ENCODE measurements at places on chromosomes 3 and 15.
A peak's percentile ranks its signal among the peaks of the same experiment; 100 is the strongest.

- no peak for DNase-seq
Measured at GRCh38 chr3:123392871-123393620, 55.8 kb downstream of the ADCY5 start.

DNA sequence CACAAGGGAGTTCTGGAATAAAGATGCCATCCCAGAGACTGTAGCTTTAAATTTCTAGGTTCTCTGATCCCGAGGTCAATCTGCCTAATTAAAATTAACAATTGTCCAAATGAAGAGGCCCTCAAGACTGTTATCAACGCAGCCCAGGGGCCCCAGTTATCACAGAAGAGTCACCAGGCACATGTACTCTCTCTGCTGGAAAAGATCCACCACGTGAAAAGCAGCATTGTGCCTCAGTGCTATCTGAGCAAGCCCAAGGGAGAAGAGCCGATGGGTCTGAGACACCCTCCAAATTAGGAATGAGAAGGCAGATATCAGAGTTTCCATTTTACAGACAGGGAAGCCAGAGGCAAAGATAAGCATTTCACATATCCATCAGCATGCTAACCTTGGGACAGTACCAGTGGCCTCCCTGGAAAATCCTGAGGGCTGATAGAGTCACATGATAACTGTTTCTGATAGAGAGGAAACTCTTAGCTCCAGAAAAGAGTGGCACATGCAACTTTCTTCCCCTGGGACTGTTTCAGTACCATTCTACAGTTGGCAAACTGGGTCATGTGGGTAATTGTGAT, 55.5 kb downstream of the ITGB5 start:
- no peak for DNase-seq

DNA sequence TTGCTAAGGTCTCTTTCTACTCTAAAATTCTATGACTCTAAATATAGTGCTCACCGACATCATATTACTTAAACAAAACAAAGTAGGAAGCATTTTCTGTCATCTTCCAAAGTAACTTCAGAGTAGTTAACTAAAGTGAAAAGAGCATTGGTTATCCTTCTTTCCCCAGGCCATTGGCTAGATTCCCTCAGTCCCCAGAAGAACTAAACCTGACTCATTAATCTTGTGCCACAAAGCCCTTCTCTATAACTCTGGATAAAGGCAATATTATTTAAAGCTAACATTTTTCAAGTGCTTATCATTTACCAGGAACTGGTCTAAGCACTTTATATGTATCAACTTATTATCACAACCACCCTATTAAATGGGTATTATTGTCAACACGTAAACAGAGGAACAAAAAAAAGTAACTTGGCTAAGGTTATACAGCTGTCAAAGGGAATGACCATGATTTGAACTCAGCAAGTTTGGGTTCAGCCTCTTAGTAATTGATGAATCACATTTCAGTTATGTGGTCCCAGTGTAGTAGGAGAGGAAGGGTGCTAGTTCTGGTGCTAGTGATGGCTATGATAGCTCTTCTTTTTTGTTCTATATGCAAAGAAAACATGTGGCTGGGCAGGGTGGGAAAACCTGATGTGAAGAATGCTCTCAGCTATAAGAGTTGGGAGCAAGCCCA, 304.9 kb downstream of the FGF12 start:
- DNase-seq: no peak

DNA sequence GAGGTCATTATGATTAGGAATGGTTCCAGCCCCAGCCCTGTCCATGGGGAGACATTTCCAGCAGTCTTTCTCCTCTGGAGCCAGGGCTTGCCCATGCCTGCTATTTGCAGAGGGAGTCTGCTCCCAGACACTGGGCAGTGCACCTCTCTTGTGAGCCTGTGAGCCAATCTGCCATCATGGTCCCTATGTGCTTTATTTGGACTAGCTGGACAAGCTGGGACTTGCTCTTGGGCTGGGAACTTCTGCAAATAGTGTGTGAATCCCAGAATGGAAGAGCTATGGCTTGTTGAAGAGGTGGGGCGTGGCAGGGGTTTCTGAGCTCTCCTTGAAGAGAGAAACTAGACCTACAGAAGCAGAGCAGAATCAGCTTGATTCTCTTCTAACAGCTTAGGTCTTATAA, 53.7 kb upstream of the KY start:
- DNase-seq: peak; percentile 59

- peak; percentile 5 for DNase-seq
Measured at GRCh38 chr3:134606033-134607025, 44.5 kb downstream of the KY start.

GRCh38 chr3:176948151-176948550, 249.1 kb downstream of the TBL1XR1 start:
- DNase-seq: no peak

DNA sequence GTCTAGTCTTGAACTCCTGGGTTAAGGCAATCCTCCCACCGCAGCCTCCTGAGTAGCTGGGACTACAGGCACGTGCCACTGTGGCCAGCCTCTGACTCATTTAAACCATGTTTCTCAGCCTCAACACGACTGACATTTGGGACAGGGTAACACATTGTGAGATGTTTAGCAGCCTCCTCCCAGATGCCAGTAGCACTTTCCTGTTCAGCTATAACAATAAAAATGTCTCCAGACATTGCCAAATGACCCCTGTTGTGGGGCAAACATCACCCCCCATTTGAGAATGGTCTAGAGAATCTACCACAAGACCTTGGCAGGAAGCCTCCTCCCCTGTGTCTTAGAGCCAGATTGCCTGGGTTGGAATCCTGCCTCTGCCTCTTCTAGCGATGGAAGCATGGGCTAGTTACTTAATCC, 8.4 kb downstream of the TMEM40 start:
- DNase-seq: no peak

DNA sequence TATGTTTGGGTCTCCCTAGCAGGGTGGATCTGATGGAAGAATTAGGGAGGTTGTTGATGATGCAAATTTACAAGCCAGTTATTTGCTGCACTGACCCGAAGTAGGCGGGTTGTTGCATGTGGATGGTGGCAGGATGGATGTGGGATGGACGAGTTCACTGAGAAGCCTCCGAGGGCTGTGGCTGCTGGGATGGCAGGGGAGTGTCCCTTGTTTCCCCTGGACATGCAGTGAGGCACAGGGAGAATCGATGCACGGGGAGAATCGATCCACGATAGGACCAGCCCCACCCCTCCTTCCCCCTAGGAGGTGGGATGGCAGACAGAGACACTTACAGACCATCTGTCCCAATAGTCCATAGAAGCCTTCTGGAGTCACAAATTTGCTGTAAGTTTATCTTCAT, 31.0 kb upstream of the KLF13 start:
- DNase-seq: no peak

- peak; percentile 70 for DNase-seq
Measured at GRCh38 chr3:160006282-160007163, 17.9 kb downstream of the IL12A start.

DNA sequence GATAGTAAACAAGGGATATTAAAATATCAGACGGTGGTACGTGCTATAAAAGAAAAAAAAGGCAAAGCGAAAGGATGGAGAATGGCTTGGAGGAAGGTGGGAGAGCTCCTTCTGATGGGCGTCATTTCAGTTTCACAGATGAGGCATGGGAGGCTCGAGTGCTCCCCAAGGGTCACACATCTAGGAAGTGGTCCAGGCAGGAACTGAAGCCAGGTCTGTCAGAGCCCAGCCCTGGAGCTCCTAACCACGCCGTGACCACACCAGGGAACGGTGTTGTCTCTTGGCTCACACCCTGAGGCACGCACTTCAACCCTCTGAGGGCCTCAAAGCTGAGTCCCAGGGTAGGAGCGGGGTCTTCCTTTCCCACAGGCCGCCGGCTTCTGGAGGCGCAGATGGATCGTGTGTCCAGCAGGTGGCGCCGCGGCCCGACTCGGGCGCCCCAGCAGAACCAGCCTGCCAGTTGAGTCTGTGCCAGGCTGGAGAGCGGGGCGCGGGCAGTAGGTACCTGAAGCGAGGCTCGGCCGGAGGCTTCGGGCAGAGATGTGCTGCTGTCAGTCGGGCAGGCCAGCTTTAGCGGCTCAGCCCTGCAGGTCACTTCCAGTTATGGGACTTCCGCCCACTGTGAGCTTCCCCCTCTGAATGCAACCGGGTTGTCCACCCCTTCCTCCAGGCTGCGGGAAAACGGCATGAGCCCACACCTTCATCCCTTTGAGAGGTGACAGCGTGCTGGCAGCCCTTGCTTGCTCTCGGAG, 68.1 kb downstream of the SLC6A1 start:
- DNase-seq: peak; percentile 15

DNA sequence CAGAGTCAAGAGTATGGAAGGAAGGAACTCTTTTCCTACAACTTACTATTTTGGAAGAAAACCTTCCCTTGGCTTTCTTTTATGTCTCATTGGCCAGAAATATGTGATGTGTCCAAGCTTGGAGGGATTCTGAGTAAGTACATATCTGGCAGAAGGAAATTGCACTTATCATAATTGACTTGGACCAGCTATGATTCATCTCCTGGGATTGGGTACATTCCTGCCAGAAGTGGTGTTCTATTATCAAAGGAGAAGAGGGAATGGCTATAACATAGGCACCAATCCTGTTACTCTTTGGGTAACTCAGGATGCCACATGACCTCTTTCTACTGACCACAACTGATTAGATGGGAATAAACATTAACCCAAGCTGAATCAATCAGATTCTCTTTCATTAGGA, 13.5 kb upstream of the DAZL start:
- DNase-seq: no peak

DNA sequence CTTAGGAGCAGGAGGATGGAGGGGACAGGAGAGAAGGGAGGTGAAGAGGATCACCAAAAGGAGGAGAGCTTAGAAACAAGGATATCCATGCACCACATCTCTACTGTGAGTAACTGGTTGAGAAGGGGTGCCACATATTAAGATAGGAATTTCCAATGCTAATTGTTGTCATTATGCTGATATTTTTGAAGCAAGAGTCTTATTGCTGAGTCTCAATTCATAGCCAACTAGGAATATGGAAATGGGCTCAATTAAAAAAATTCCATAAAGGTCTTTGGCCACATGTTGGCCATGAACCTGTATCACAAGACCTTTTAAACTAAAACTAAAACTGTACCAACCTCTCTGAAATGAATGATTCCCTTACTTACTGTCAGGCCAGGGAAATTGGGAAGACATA, 642.6 kb downstream of the MAGI1 start:
- DNase-seq: no peak

DNA sequence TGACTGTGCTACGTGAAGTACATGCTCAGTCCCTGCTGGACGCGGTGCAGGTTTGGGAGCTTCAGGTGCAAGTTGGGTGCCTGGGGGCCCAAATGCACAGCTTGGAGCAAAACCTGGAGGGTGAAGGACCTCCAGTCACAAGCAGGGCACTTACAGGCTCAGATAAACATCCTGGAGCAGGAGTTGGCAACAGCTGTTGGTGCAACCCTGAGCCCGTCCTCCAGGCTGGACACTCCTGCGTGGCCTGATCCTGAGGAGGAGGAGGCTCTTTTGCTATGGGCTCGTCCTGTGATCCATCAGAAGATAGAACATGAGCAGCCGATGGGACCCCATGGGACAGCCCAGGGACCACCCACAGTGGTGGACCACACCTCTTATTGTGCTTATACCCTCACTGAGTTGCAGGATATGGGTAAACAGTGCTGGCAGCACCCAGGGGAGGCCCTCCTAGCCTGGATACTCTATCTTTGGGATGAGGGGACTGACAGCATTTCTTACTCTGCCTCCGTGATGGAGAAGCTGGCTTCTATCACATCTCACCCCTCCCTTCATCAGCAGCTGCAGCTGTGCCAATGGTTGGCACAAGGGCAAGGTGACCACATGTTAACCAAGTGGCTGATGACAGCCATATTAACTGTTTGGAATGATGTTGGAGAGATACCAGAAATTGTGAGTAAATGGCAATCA, 301.6 kb downstream of the ZPLD1 start:
- DNase-seq: no peak

- DNase-seq: no peak
Measured at GRCh38 chr3:34001022-34001421, 202.6 kb downstream of the PDCD6IP start.

DNA sequence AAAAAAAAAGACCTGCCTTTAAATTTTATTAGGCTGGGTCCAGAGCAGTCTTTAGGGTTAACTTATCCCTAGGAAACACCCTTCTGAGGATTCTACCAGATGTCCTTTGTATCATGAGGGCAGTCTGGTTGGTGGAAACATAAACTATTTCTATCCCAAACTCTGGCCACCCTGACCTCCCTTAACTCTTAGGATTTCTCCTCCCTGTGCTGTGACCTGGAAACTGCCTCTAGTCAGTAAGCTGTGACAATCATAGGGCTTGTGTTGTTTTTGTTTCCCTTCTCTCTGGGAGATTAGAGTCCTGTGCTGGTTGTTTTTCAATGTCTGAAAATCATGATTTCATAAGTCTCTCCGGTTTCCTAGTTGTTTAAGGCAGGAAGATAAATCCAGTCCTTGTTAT, 78.1 kb downstream of the TNFAIP8L3 start:
- no peak for DNase-seq

DNA sequence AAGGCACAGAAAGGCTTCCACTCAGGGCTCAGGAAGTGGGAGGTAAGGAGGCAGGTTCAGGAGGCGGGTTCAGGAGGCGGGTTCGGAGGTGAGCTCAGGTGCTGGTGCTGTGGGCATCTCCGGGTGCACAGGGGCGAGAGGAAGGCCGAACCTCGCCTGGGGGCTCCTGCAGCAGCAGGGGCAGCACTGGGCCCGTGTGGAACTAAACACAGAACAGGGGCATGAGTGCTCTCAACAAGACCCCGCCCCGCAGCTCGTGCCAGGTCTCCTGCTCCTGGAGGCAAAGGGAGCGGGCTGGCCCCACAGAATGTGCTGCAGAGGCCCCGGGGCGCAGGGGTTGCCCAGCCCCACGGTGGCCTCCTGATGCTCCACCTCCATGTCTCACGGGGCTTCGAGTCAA, 13.7 kb downstream of the ZDHHC19 start:
- DNase-seq: no peak

- DNase-seq: no peak
Measured at GRCh38 chr3:125045194-125045593, 10.6 kb downstream of the HEG1 start.

GRCh38 chr3:77204788-77205187, 164.9 kb downstream of the ROBO2 start:
- DNase-seq: no peak

- no peak for DNase-seq
Measured at GRCh38 chr3:27606537-27606936, 115.6 kb downstream of the EOMES start.

DNA sequence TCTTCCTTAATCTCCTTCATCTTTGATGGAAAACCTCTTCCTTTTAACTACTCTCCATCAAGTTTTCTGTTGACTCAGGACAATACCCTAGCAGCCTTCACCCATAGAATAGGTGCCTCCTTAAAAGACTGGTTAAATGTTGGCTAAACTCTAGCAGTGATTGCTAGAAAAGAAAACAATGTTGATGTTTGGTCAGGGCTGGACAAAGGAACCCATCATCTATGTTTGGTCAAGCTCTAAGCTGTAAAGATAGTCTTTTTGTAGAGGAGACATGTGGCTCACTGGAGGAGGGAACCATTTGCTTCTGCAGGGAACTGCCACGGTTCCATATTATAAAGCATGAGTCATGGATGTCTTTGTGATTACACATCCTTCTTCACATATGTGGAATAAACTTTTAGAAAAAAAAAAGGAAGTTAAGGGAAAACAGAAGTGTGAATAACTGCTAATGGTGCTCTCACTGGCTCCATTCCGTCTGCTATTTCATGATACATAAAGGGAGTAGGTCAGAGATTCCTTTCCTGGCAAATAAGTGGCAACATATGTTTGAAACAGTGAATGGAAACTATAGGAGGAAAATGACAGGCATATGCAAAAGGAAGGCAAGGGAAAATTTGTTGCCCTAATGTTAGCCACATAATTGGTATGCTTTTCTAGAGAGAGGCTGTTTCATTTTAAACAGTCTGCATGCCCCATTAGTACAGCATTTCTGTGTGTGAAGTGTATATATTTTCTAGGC, 78.2 kb downstream of the CMSS1 start:
- no peak for DNase-seq

Measured in NCI-H510A treated with DMSO at 0.1 percent for 48 hours (cell line).